Nucleus accumbens (tissue), 56 donors: ENCODE measurements at places on chromosomes 1 and 21.
A peak's percentile ranks its signal among the peaks of the same experiment; 100 is the strongest.

- DNase-seq = no peak
Observed at GRCh38 chr1:10507111-10507879, 32.5 kb downstream of the PEX14 start.

GRCh38 chr1:199308349-199308846 lies 669.6 kb downstream of the PTPRC start:
- DNase-seq = no peak

DNA sequence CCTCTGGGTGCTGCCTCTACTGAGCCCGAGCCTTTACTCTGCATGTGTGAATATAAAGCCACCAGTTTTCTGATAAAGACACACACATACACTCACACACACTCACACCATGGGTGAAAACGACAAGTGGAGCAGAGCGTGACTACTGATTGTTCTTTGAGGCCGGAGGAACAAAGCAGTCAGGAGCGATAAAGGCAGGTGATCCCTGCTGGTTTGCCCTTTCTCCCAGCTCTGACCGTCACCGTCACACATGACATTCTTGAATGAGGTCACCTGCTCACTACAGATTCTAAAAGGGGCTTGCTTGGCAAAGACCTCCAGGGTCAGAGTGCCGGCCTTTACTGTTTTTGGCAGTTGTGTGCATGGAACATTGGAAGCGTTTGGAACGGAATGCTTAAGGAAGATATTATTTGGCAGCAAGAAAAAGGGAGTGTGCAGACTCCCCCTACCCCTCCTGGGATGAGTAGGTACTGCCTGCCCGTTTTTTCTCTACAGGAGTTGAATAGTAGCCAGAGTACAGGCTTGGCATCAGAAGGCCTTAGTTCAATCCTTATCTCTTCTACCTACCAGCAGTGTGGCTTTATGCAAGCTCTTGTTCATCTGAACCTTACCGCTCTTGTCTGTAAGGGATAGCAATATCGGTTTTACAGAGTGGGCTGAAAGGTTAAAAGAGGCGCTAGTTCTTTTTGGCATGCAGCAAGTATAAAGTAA lies 79.7 kb downstream of the PBX1 start:
- DNase-seq = no peak

DNA sequence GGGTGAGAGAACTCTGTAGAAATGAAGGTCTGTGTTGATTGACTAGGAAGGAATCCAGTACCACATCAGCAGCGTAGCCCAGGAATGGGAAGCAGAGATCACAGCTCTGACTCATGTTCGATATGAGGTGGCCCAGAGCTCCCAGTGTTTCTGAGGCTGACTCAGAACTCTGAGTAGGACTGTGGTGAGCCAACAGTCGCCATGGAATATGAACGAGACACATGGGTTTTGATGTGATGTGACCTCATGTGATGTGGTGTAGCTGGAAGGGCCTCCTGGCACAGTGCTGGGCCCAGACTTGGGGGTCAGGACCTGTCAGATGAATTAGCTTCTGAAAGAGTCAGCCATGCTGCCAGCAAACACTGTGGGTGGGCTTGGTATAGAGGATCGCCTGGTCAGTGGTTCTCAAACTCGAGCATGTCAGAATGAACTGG lies 237.0 kb downstream of the MRPL39 start:
- DNase-seq = no peak

DNA sequence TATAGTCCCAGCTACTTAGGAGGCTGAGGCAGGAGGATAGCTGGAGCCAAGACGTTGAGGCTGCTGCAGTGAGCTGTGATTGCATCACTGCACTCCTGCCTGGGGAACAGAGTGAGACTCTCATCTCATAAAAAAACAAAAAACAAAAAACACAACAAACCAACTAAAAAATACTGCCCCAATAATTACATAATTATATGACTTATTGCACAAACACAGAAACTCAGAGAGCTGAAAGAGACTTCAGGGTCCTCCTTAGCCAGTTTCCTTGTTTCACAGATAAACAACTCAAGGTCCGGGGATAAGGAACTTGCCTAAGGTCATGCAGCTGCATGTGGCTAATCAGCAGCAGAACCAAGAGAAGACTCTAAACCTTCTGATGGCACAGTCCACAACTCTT lies 11.9 kb downstream of the EXTL2 start:
- no peak for DNase-seq

GRCh38 chr1:12601700-12602658 lies 16.0 kb downstream of the DHRS3 start:
- no peak for DNase-seq

GRCh38 chr1:204213668-204214662 lies at the start of gene GOLT1A:
Gene GOLT1A, minus strand, starts transcription at chr1:204213988. Its CDS starts 82 bp downstream, at chr1:204213906.
- DNase-seq = peak; percentile 85
